H4 (cell line): ENCODE measurements at places on chromosomes 1 and 21. TPM values are rescaled to one million over a fixed set of nuclear protein-coding genes. Genes with fewer than 3 reads are reported as not detected.

- DNase-seq, result no peak
Observed at GRCh38 chr1:114671011-114671938, 1.4 kb upstream of the DENND2C start.

PRMT2 gene
- total RNA-seq, result 95.1 and 121 TPM in 2 replicates

DNA sequence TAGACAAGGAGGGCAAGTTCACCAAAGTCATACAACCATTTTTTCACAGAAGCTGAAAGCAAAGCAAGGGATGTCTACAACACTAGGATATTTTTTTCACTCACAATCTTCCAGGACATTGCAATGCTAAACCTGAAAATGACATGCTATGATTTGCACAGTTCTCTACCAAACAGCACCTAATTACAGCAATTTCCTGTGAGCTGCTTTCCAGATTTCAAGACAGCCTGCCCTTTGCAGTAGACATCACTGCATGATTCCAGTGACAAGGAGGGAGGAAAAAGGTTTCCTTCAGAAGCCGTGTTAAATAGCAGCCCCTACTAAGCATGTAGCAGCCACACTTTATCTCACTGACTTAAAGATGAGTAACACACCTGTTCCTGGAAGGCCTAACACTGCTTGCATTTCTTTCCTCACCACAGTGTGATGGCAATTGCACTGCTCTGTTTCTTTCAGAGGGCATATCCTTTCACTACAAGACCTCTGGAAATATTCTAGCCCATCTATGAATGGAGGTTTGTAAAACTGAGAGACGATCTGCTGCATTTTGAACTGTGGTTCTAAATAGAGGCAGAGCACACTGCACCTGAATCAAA is 97.1 kb downstream of the DUSP10 start:
- no peak for DNase-seq

LCE3E gene
- not detected in 2 replicates for total RNA-seq

CR2 gene
- 0.02 and 0.08 TPM in 2 replicates for total RNA-seq

PLPPR4 gene
- total RNA-seq, result 0.21 and 0.35 TPM in 2 replicates

GABRD gene
- 2.1 TPM in 2 replicates for total RNA-seq

- peak; percentile 70 for DNase-seq
Observed at GRCh38 chr1:223706077-223706973, 6.0 kb upstream of the CAPN2 start.

DNA sequence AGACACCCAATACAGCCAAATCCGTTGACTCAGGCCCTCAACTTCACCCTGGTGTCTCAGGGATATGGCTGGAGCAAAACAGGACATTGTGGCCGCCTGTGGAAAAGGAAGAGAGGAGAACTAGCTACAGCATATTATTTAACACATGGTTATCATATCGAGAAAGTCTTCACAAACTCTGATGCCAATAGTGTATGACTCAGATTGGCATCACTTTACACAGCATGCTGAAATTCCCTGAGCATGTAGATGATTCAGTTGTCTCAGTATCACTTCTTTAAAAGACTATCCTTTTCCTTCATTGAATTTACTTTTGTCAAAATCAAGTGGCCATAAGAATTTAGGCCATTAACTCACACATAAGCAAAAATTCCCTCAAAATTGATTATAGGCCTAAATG is 20.1 kb downstream of the HSD3B2 start:
- DNase-seq, result no peak

- DNase-seq, result no peak
Observed at GRCh38 chr1:221344693-221345092, 397.2 kb downstream of the DUSP10 start.

- DNase-seq, result no peak
Observed at GRCh38 chr1:3186526-3186921, 117.5 kb downstream of the PRDM16 start.

GRCh38 chr21:21183092-21183491 is 184.9 kb downstream of the NCAM2 start:
- no peak for DNase-seq

DNA sequence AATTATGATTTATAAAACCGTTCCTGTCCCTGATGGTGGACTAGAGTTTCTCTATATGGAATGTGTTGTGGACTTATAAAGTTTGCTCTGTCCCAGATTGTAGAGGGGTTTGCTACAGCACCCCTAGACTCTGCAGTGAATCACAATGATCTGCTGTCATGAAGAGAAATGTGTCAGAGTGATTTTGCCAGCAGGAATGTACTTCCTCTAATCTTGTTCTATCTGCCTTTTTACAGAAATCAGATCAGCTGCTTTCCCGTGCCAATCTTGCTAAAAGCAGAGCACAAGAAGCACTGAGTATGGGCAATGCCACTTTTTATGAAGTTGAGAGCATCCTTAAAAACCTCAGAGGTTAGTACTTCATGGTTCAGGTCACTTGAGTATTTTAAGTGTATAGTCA is 52.0 kb downstream of the LAMC2 start:
- no peak for DNase-seq

CACHD1 gene
- total RNA-seq, result 6.9 and 9.1 TPM in 2 replicates
